Cerebellar nuclear complex (tissue), 1 donor: ENCODE measurements at places on chromosomes 11 and 22.

DNA sequence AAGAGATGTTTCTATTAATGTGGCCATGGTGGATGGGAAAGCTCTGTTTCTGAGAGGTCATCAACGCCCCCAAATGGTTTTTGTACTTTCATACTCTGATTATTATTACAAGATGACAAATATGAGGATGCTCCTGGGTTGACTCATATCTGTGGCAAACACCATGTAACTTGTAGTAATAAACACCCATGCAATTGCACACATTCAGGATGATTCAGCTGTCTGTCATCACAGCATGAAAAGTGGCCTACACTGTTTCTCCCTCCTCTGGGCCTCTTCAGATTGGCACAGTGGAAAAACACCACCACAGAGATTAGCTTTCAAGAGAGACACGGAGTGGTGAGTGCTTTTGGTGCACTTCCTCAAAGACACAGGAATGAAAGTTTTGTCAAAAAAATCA lies 85.4 kb downstream of the MTNR1B start:
- no peak for DNase-seq

DNA sequence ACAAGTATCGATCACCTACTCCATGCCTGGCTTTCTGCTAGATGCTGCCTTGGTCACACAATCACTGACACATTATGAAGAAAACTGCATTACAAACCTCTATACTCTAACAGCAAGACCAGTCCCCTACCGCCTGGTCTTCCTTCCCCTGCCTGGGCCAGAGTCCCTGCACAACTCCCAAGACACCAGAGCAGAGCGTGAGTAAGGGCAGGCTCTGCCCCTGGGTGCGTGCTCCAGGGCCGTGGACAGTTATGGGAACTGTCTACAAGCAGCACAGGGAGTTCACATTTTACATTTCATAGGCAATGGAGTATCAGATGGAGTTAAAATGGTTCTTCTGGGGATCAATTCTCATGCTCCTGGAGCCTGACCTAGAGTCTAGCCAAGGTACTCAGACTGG lies 6.5 kb downstream of the FZD4 start:
- DNase-seq: no peak

- no peak for DNase-seq
Measured at GRCh38 chr11:102046841-102047240, 396 bp upstream of the CFAP300 start.

DNA sequence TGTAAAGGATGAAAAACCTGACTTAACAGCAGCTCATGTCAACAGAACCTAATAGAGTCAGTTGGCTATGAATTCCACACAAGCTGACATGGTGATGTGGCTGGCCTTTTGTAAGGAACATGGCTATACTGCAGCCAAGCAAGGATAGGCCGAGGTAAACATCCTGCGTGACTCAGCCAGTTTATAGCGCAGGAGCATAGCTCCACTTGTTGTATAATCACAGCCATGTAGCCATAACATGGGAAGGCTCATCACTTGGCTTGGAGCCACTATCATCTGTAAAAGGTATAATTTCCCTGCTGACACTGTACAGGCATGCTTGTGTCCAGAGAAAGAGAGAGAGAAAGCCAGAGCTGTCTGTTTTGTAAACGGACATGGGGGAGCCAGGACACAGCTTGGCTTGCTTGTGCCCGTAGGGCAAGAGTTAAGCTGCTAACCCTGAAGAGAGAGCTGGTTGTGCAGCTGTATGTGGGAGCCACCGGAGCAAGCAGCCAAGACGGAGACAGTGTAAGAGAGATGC lies 104.4 kb upstream of the PLET1 start:
- no peak for DNase-seq

GRCh38 chr22:41382610-41383009 lies 868 bp downstream of the TEF start:
- no peak for DNase-seq

- no peak for DNase-seq
Measured at GRCh38 chr11:19951558-19952115, 208.6 kb downstream of the DBX1 start.

DNA sequence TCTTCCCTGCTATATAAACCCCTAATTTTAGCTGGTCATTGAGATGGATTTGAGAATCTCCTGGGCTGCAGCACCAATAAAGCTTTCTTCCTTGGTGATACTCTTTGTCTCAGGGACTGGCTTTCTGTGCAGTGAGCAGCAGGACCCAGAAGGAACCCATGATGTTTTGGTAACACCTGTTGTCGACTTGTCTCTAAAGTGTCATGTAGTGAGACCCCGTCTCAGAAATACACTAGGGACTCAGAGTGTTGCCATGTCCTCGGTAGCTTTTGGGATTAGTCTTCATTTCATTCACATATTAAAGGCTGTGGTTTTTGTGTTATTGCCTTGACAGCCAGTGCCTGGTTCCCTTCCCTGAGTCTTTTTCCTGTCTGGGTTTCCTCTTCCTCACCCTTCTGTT lies 1078.7 kb downstream of the TBC1D22A start:
- DNase-seq: no peak

DNA sequence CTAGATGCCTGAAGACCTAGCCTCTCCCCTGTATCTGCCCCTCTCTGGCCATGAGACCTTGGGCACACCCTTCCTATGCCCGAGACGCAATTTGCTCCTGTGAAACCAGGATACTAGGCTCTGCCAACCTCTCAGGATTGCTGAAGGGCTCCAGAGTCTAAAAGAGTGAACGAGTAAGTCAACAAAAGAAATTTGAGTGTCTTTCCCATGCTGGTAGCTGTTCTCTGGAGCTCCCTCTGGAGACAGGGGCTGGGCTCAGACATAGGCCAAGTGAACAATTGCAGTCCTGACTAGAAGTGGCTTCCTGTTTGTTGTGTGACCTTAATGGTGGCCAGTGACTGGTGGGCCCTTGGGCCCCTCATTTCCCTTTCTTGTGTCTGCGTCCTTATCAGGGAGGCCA lies 189.0 kb upstream of the NARS2 start:
- no peak for DNase-seq
